Fibroblast of villous mesenchyme (primary cell): ENCODE measurements at places on chromosomes 12 and 14. TPM values are rescaled to one million over a fixed set of nuclear protein-coding genes. Genes with fewer than 3 reads are reported as not detected.

Gene AVPR1A
- total RNA-seq: under 0.01 TPM in 1 of 2 replicates, not detected in the other

Gene AMN
- under 0.01 and 0.43 TPM in 2 replicates for total RNA-seq

Gene TMEM132C
- total RNA-seq: not detected in 2 replicates

Gene OTX2
- not detected in 2 replicates for total RNA-seq

Gene SLC25A47
- not detected in 2 replicates for total RNA-seq

Gene C14orf180
- not detected in 2 replicates for total RNA-seq

Gene B3GNT4
- under 0.01 TPM in 2 replicates for total RNA-seq

Gene GRIN2B
- under 0.01 TPM in 1 of 2 replicates, not detected in the other for total RNA-seq

DNA sequence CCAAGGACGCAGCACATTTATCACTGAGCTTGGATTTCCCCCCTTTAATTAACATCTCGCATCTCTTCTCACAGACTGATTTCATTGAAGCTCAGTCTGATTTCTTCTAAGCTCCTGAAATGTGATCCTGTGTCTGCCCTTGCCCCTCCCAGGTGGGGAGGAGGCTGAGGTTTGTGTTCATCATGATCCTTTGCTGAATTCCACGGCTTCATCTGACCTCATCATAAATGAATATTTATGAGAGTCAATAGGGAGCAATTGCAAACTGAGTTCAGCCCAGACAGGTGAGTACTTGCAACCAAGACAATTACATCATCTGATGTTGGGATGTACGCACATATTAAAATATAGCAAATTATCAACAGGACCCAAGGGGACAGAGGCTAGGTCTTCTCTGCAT lies 72.4 kb downstream of the MAP1LC3B2 start:
- DNase-seq: no peak

- DNase-seq: no peak
Measured at GRCh38 chr12:98814254-98814653, 169.2 kb downstream of the APAF1 start.

DNA sequence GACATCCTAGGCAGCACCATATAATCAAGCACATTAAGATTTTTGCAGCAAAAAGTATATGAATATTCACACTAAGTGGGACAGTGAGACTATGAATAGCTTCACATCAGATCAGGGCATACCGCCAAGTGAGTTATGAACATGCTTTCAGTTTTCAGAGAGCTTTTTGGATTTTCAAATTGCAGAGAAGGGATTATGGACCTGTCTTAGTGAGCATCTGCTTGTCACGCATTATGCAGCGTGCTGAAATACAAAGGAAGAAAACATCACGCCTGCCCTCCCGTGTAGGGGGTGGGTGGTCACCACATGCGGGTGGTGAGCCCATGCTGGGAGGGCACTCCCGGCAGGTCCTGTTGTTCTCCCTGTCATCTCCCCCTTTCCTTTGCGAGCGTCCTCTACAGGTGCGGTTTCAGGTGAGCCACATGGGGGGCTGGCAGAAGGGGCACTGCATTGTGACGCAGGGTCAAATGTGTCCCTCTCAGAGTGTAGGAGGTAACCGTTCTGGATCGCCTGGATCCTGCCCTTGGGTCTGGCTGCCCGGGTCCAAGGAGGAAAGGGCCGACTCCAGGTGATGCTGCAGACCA lies 42.6 kb downstream of the TRAF3 start:
- DNase-seq: no peak

DNA sequence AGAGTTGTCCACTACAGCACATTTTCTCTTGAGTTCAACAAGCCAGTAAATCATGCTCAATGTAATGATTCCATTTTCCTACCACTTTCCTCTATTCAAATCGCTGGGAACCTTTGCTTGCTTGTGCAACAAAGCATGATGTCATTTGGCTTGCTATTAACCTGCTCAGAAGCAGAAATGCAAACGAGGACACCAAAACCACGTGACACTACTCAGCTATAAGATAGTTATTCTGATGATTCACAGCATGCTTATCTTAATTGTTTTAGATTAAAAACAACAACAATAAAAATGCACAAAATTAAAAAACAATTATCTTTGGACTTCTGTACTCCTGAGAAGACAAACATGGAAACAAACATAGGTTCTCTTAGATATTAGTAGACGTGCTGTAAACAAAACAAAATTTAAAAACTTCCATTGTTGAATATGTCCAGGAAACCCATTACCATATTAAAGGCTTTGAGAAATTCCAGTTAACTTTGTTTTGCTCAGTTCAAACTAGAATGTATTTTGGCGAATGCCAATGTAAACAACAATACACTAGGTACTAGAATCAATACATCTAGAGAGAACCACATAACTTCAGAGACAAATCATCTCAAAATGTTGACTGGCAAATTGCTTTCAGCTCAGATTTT lies 77.5 kb upstream of the KRAS start:
- DNase-seq: peak; percentile 68

DNA sequence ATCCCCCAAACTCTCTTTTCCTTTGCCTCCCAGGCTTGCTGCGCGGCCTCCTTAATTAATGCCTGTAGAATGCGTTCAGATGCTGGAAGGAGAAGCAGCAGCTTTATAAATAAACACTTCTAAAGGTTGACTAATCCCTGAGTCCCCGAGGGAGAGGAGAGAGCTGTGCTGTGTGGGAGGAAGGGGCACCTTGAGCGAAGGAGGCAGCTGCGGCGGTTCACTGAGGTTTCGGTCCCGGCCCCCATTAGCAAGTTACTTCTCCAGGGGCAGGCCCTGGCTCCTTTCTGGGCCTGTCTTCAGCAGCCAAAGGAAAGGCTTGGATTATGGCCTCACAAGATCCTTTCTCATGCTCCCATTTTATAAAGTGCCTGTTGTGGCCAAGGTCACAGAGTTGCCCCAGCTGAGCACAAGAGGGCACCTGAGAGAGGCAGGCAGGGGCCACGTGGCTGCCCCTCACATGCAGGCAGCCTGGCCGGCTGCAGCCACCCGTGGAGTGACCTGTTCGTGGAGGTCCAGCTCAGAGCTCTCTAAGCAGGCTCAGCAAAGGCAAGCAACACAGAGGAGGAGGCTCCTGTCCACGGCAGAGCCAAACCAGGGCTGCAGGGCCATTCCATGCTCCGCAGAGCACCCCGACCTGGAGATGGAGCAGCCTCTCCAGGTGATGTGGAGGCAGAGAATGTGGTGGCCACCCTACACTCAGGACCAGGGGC lies 15.0 kb upstream of the CACNA2D4 start:
- DNase-seq: peak; percentile 25

DNA sequence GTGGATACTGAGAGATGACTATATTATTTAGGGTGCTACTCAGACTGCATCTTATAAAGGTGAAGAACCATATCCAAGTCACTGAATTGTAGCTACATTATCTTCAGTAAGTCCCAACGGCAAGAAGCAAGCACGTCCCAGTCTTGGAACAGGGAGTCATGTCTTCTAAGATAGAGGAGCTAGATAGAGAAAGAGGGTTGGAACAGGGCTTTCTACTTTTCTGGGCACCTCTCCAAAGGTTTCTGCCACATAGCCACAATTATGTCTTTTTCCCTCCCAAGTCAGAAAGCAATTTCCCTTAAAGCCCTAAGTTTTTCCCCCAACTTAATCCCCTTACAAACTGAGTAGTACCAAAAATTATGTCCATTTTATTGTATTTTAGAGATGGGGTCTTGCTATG lies 22.4 kb downstream of the MAPK1IP1L start:
- peak; percentile 84 for DNase-seq

- DNase-seq: peak; percentile 38
Measured at GRCh38 chr12:124833693-124834122, 30.0 kb downstream of the SCARB1 start.

- no peak for DNase-seq
Measured at GRCh38 chr14:72479461-72479931, 414.4 kb downstream of the DPF3 start.

GRCh38 chr14:85701763-85702162 lies 171.8 kb downstream of the FLRT2 start:
- peak; percentile 45 for DNase-seq

- no peak for DNase-seq
Measured at GRCh38 chr14:89032086-89032649, 207.7 kb downstream of the TTC8 start.

DNA sequence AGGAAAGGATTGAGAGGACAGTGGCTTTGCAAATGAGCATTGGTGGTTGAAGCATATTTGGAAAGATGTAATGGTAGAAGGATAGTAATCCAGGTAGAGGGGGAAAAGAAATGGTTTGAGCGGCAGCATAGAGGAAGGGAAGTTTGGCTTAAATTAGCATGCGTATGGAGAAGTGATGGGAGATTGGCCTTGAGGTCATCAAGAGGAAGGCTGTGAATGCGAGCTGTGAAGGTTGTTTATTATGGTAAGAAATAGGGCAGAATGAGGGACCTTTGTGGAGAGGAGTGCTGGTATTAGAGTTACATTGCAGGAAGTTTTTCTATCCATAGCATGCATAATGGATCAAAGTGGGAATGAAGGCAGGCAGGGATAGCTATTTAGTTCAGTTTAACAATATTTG lies 162.1 kb downstream of the TMTC2 start:
- no peak for DNase-seq

- DNase-seq: peak; percentile 83
Measured at GRCh38 chr14:89845346-89845745, 109.2 kb downstream of the EFCAB11 start.

- DNase-seq: peak; percentile 68
Measured at GRCh38 chr12:98725476-98726247, 80.6 kb downstream of the APAF1 start.

DNA sequence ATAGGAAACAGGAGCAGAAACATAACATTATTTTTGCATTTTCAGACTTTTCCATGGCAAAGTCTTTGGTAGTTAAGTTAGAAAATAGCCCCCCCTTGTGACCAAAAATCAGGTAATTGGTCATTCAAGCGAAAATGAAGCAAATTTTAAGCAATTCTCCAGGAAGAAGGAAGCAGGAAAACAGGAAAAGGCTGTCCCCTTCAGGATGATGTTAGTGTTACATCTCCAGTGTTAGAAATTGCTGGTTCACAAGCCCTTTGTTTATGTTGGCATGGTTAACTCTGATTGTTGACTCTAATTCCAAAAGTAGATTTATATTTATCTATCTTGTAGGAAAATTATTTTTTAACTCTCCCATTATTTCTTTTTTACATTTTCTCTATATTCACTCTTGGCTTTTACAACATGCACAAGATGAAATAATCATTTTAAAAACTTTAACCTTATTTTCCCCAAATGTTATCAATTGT lies 18.8 kb upstream of the GAS2L3 start:
- peak; percentile 88 for DNase-seq

GRCh38 chr12:8108808-8109398 lies 14.5 kb upstream of the CLEC4A start:
- peak; percentile 83 for DNase-seq

- DNase-seq: no peak
Measured at GRCh38 chr14:31083781-31084180, 57.6 kb upstream of the STRN3 start.

GRCh38 chr14:21454843-21455544 lies 929 bp downstream of the CHD8 start:
- DNase-seq: peak; percentile 17

GRCh38 chr14:104350463-104351185 lies 212.2 kb downstream of the KIF26A start:
- DNase-seq: no peak
